ENCODE measurements at places on chromosomes 7 and 10.

- DNase-seq = no peak
- peaks cover under 1% of the 10 kb centered on the region for H3K36me3 ChIP-seq
- no peak overlapping the region for H3K4me3 ChIP-seq
- no peaks in the 10 kb centered on the region for H3K4me1 ChIP-seq
- no peak overlapping the region for H3K27ac ChIP-seq
Measured at GRCh38 chr7:8353991-8354390, 79.4 kb upstream of the NXPH1 start.

- peaks cover 7% of the 10 kb centered on the region for H3K4me1 ChIP-seq
- H3K27me3 ChIP-seq = no peaks in the 10 kb centered on the region
- H3K4me3 ChIP-seq = no peak overlapping the region
Measured at GRCh38 chr10:69495666-69496065, 44.4 kb downstream of the TSPAN15 start.

GRCh38 chr7:391961-392524 is 102.1 kb downstream of the FOXL3 start:
- H3K4me1 ChIP-seq = no peaks in the 10 kb centered on the region
- H3K27me3 ChIP-seq = no peaks in the 10 kb centered on the region
- H3K27ac ChIP-seq = no peak overlapping the region
- DNase-seq = no peak

DNA sequence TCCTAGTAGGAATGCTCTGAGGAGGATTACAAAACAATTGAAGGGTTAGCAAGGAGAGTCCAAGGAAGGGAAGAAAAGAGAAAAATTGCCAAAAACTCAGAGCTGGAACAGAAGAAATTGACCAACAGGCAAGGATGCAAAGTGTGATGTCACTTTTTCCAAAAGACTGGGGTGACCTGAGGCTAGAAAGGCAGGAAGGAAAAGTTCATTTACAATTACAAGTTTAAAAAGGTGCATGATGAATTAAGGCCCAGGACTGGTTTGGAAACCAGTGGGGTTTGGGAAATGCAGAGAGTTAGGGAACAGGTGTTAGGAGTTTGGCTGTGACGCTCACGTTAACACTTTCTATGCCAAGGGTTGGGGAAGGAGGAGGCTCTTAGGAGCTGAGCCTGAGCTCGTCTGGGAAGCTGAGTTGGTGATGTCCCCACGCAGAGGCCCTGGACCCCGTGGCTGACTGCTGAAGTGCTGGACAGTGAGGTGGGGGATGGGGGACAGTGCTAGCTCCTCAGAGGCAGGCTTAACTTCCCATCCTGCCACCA is 92.6 kb upstream of the PODXL start:
- no peaks in the 10 kb centered on the region for H3K36me3 ChIP-seq
- no peaks in the 10 kb centered on the region for H3K27me3 ChIP-seq
- no peak overlapping the region for H3K27ac ChIP-seq
- no peak overlapping the region for H3K4me3 ChIP-seq

DNA sequence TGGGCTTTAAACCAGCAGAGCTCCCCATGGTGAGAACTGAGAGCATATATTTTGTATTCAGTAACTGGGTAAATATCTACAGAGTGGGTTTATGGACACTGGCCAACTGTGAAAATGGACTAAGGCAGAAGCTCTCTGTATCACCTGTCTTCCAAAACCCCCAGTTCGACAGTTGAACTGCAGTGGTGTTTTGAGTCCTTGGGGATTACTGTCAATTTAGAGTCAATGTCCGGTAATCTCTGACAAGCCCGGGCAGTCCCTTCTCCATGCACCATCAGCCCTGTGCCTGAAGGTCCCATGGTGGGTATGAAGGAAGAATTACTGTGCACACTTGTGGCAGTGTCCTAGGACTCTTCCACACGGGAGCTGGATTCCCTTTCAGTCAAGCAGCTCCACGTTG is 235.0 kb downstream of the CCSER2 start:
- DNase-seq = no peak
- peaks cover 6% of the 10 kb centered on the region for H3K4me1 ChIP-seq
- H3K27me3 ChIP-seq = no peaks in the 10 kb centered on the region

- DNase-seq = no peak
- H3K27ac ChIP-seq = no peak overlapping the region
- no peak overlapping the region for H3K4me3 ChIP-seq
- H3K27me3 ChIP-seq = no peaks in the 10 kb centered on the region
- no peaks in the 10 kb centered on the region for H3K36me3 ChIP-seq
- H3K4me1 ChIP-seq = no peaks in the 10 kb centered on the region
Measured at GRCh38 chr10:19204246-19204917, 155.8 kb downstream of the MALRD1 start.

- no peaks in the 10 kb centered on the region for H3K36me3 ChIP-seq
- no peak overlapping the region for H3K27ac ChIP-seq
- H3K4me1 ChIP-seq = peaks cover 3% of the 10 kb centered on the region
- no peaks in the 10 kb centered on the region for H3K27me3 ChIP-seq
- H3K4me3 ChIP-seq = no peak overlapping the region
- DNase-seq = no peak
Measured at GRCh38 chr7:465710-466400, 53.8 kb downstream of the PDGFA start.

DNA sequence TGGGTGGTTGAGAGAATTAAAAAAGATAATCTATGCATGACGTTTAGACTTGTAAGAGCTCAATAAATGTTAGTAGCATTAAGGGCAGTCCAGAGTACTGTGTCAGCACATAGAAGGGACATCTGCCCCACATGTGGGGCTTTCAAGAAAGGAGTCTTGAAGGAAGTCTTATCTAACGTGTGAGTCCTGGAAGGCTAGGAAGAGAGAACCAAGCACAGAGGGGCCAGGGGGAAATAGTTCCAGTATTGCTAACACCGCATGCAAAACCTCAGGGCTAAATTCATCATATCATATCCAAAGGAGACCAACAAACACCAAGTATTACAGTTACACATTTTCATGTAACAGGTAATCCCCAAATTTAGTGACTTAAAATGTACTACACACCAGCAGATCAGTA is 122.7 kb downstream of the AOAH start:
- H3K27me3 ChIP-seq = no peaks in the 10 kb centered on the region
- no peaks in the 10 kb centered on the region for H3K36me3 ChIP-seq
- H3K27ac ChIP-seq = no peak overlapping the region
- DNase-seq = peak; percentile 6
- no peaks in the 10 kb centered on the region for H3K4me1 ChIP-seq
